ENCODE measurements at places on chromosomes 6 and 20. TPM values are rescaled to one million over a fixed set of nuclear protein-coding genes. Genes with fewer than 3 reads are reported as not detected.

GFOD1 gene
- 11.8 TPM for total RNA-seq

FOXA2 gene
- total RNA-seq, result not detected

FNDC11 gene
- total RNA-seq, result not detected

CCN2 gene
- not detected for total RNA-seq

LST1 gene
- total RNA-seq, result 21.6 TPM

SIRPB2 gene
- total RNA-seq, result not detected

GFRAL gene
- not detected for total RNA-seq

BMP5 gene
- not detected for total RNA-seq

PDYN gene
- not detected for total RNA-seq

PGC gene
- total RNA-seq, result not detected

SLPI gene
- total RNA-seq, result not detected

RTN4IP1 gene
- total RNA-seq, result 6.6 TPM

C2 gene
- 0.53 TPM for total RNA-seq

PTK7 gene
- total RNA-seq, result 4.7 TPM

ADA gene
- total RNA-seq, result 54.9 TPM

POM121L2 gene
- total RNA-seq, result not detected

NKAIN4 gene
- not detected for total RNA-seq

RAET1L gene
- not detected for total RNA-seq

ARMH2 gene
- total RNA-seq, result not detected

KAT14 gene
- total RNA-seq, result 6.8 TPM

MAS1 gene
- 0.02 TPM for total RNA-seq

MYCT1 gene
- total RNA-seq, result not detected

ULBP2 gene
- 0.18 TPM for total RNA-seq

ABCC10 gene
- total RNA-seq, result 30.2 TPM

NRN1 gene
- not detected for total RNA-seq

RMND1 gene
- total RNA-seq, result 23.4 TPM

GMDS gene
- total RNA-seq, result 23.9 TPM

TPD52L1 gene
- total RNA-seq, result 1.6 TPM

KCNK16 gene
- not detected for total RNA-seq

LY6G6D gene
- not detected for total RNA-seq
